ENCODE measurements at places on chromosomes 7 and 10.

- no peak for DNase-seq
Observed at GRCh38 chr7:88306590-88307048, at the start of gene STEAP4. STEAP4 (minus strand) TSS chr7:88306894; CDS start chr7:88284269, 22,625 bp downstream.

DNA sequence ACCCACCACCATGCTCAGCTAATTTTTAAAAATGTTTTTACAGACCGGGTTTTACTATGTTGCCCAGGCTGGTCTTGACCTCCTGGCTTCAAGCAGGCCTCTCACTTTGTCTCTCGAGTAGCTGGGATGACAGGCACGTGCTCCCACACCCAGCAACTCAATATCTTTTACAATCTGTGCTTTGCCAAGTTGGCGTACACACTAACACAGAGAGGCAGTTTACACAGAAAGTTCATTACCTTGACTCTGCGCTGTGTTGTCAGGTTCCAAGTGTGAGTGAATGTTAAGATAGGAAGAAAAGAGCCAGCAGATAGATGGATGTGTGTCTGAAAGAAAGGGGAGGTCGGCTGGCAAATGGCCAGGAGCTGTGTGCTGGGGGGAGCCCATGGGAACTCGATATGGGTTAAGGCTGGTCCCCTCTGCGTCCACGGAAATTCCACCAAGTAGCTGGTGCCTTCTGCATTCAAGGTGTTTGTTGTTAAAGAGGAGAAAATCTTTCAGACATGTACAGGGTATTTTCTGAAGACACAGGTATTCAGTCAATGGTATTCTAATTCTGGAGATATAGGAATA is 299.8 kb downstream of the CAMK1D start:
- no peak for DNase-seq

- DNase-seq, result no peak
Observed at GRCh38 chr10:21273400-21273968, 252.0 kb downstream of the SKIDA1 start.

DNA sequence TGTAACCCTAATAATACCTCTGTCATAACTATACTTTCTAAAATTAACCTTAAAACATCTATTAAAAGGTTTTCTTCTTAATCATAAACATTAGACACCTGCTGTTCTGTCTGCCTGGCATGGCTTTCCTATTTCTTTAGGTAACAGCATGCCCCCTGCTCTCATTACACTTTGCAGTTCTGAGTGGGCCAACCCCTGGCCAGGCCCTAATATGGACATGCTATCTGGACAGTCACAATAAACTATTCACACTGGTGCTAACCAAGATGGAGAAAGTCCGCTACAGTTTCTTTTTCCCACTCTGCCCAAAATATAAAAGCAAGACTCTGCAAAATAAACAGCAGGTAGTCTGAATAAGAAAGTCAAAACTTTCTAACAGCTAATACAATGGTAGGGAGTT is 84.0 kb downstream of the ELAPOR2 start:
- DNase-seq, result no peak

DNA sequence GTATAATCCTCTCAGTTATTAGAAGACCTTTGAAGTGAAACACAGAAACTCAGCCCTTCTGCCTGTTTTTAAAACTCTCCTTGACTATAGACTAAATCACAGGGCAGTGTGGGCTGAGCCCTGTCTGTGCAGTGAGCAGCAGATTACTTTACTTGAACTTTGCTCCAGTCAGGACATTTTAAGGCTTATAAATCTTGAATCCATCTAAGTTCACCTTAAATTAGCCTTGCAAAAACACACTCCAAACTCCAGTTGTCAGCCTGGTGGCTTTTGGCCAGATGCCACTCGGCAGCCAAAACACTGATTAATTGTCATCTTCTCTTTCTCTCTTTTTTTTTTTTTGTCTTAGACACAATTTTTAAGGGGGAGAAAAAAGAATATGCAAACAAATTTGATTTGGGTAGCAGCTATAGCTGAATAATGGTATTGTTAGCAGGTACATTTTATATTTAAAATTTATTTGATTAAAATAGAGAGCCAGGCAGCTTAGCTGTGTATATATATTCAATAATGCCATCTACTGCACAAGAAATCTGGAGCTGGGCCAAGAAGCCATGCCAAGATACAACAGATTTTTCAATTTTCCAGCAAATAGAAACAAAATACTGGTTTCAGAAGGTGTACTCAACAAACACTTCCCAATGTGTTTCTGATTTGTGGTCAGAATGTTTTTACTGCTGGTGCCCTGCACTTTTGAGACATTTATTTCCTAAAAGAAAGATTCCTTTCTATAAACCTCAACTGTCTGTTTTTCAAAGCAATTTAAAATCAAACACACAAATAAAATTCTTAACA is 247.7 kb downstream of the TFEC start:
- DNase-seq, result no peak

- DNase-seq, result no peak
Observed at GRCh38 chr7:516606-517456, 2.8 kb downstream of the PDGFA start.

DNA sequence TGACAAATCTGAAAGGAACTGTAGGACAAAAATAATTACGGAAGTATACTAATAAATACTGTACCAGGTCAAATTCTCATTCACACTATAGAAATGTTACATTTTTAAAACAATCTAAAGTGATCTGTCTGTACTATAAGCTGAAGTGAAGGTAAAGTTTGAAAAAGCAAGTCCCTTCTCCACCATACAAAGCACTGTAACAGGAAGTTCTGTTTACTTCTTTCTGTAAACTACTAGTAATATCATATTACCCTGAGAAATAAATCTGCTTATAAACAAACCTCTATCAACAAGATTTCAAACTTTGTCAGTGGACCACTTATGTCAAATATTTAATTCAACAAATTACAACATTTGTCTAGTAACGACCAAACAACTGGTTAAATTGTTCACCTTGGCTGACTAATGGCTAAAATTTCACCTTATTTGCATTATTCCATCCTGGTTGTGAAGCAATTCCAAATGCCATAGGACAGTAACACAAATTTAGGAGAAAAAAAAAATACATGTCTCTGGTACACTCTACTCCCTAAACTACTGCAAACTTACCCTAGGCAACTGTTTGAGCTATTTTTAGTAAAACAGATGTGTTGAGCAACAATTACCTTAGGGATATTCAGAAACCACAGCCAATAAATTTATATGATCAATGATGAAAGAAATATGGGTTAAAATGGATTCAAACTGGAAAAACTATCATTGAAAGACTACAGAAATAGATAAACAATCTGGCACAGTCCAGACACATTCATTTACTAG is 126.0 kb downstream of the NRBF2 start:
- no peak for DNase-seq

DNA sequence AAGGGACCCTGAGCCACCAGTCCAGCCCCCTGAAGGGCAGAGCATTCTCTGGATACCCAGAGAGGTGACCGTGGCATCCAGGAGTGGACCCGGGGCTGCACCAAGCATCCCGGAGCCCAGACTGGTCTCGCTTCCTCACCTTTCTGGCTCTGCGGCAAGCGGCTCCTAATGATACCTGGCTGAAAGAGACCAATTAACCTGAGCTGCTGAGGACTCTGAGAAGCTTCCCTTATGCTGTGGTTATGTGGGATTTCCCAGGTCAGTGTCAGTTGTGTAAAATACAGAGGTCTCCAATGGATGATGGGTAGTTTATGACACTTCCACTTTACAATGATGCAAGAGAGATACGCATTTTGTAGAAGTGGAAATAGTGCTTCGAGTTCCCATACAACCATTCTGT is 51.5 kb downstream of the PFKFB3 start:
- DNase-seq, result no peak

- no peak for DNase-seq
Observed at GRCh38 chr7:105963038-105963667, at the start of gene CDHR3. CDHR3 (plus strand) TSS chr7:105963264; CDS start chr7:105963319, 55 bp downstream.

DNA sequence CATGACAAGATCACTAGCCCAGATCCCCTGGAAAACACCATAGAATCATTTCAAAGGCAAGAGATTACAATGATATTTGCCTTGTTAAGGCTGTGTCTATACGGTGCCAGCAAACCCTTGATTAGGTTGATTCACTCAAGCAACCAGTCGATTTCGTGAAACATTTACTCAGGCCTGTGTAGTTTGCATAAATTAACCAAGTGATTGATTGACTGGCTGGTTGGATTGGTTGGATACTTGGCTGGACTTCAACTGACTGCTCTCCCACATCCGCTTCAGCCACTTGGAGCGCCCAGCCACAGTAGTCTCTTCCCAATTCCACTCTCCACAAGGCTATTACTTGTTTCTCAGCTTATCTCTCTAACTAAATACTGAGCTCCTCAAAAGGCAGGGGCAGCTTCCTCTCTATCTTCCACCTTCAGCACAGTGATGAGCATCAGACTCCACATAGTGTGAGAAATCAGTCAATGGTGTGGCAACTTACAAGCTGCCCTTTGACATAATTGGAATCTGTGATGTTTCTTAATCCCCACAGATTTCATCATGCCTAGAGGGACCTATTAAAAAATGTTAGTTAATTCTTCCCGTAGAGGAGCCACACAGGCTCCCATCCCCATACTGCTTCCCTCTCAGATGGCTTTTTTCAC is 217.4 kb downstream of the GRM8 start:
- DNase-seq, result no peak

GRCh38 chr10:130577039-130577438 is 440.8 kb downstream of the GLRX3 start:
- no peak for DNase-seq

DNA sequence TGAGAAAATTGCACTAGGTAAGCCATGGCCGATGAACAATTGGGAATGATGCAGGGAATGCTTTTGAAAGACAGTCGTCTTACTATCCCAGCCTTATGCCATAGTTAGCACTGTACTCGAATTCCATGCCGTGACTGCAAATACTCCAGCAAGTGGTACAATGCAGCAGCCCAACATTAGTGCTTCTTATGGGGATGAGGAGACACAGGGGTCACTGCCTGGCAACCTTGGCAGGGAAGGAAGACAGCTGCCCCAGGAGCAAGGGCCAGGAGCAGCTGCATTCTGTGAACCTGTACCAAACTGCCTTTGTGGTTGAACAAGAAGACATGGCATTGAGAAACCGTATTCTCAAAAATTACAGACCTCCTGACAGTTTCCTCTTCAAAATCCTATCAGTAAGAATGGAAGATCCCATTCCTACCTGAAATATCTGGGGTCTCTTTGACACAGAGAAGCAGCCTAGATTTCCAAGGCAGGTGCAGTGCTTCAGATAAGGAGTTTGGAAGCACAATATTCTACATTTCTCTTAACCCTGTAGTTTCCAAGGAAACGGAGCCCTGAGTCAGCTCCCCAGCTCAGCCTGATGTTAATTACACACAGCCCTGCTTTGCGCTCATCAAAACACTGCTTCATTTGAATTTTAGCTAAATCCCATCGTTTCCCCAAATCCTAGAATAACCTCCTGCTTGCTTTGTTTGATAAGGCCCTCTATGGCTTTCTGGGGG is 49.0 kb upstream of the FRMD4A start:
- no peak for DNase-seq

DNA sequence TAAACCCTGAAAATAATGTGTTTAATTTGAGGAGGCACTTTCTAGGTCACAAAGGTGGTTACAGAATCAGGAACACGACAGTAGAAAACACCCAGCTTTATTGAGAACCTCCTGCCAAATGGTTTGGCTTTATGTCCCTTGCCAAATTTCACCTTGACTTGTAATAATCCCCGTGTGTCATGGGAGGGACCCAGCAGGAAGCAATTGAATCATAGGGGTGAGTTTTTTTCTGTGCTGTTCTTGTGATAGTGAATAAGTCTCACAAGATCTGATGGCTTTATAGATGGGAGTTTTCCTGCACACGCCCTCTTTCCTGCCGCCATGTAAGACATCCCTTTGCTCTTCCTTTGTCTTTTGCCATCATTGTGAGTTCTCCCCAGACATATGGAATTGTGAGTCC is 193.8 kb upstream of the KLF6 start:
- DNase-seq, result no peak

- DNase-seq, result no peak
Observed at GRCh38 chr7:16559497-16560179, 33.0 kb downstream of the LRRC72 start.

DNA sequence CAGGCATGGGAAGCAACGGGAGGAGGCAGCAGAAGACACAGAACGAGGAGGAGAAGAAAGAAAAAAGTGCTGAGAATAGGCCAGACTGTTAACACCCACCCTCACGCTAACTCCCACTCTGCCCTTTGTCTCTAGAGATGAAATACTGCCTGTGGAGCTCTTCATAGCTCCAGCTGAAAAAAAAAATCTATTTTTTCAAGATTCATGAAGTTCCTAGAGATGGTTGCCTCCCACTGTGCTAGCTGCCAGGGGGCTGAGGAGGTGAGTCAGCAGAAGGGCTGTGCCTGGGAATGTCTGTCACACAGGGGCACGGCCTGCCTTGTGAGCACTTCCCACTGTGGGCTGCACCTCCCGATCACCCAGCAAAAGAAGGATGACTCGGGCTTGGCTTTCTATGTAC is 144.5 kb downstream of the RNF216 start:
- DNase-seq, result no peak

DNA sequence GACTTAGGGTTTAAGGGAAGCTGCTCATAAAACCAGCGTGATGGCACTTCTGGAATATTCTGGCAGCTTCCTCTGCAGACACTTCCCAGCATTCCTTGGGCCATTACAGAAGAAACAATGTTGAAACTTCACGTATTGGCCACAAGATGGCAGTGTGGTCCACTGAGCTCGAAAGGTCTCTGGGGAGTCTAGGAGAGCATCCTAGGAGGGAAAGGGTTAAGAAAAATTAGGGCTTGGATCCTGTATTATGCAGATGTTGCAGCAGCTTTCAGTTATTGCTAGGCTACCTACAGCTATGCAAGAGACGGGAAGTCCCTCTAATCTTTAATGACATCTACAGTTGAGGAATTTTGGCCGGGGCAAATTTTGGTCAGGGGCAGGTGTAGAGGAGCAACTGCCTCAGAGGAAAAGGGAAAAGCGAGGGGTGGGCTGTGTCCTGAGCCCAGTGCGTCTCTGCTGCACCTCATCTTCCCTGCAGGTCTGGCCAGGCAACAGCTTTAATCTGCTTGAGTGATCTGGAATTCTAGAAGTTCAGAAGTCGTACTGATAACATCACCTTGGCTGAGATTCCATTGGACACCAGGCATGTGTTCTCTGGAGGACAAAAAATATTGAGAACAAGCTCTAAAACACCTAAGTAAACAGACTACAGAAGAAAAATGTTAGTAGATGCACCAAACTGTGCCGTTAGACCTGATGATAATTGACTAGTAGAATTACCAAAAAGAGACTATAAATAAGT is 220.8 kb upstream of the PRSS58 start:
- DNase-seq, result peak; percentile 20

GRCh38 chr7:158074896-158075632 is 512.6 kb downstream of the PTPRN2 start:
- no peak for DNase-seq

GRCh38 chr7:134941185-134941900 is 45.0 kb upstream of the AGBL3 start:
- DNase-seq, result no peak

DNA sequence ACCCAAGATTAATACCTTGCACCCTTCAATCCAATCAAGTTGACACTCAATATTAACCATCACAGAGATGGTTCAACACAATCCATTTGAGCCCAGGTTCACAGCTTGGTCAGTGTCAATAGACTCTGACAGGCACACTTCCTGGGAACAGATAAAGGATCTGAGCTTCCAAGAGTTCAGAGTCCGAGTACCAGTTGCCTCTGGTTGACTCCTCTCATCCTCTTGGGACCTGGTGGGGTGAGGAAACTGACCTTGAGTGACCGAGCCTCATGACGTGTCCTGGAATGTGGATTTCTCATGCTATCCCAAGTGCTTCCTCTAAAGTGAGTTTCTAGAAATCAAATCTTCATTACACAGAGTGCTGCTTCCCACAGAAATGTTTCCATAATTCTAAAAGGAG is 162.0 kb downstream of the CYP26A1 start:
- DNase-seq, result no peak
